Activated naive CD4-positive, alpha-beta T cell treated with Interleukin-2 at 50 U/mL for 16 hours (primary cell): ENCODE measurements at places on chromosomes 6 and 20.

GRCh38 chr6:88566746-88567534 lies 396.5 kb downstream of the RNGTT start:
- DNase-seq: no peak

- DNase-seq: no peak
These were observed 13.3 kb downstream of the APMAP start for GRCh38 chr20:24979036-24979960.

GRCh38 chr20:10619427-10619826 lies 54.4 kb downstream of the JAG1 start:
- DNase-seq: no peak

DNA sequence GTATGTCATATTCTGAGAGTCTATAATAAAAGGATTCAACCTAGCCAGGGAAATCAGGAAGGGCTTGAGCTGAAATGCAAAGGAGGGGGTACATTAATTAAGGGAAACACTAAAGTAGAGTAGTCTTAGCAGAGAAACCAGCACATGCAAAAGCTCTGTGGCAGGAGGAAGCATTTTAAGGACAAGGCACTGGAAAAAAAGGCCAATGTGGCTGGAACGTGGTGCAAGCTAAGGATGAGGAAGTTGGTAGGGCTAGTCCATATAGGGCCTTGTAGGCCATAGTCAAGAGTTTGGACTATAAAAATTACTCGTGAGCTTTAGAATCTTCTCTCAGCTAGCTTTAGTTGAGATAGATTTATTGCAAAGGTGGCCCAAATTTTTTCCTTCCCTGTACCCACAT lies 75.2 kb upstream of the TOP1 start:
- DNase-seq: no peak

DNA sequence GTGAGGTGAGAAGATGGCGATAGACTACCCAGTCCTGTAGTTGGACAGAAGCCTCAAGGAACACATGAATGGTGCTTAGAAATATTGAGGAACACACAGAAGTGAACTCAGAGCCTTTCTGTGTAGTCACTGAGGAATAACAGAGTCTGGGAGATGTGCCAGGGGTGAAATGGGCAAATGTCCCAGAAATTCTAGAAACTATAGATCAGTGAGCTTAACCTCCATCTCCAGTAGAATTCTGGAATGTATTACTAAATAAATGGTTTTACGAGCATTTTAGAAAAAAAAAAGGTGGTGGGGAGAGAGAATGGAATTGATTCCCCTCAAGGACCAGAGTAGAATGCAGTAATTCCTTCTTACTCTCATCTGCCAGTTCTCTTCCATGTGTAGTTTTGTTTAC lies 380.0 kb downstream of the LMBRD1 start:
- no peak for DNase-seq

DNA sequence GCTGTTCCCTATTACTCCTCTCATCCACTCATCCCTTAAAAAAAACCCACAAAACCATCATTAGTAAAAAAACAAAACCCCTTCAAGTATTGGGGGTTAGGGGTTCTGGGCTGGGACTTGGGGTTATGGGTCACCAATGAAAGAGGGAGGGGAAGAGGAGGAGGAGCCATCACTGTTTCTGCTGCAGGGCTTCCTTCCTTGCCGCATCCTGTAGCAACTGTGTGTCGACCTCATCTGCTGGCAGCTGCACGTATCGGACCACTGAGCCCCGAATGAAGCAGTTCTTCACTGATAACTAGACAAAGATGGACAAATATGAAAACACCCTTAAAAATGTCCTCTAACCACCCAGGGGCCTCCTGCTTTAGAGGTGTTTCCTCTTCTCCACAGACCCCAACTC lies 2.0 kb upstream of the VARS1 start:
- peak; percentile 16 for DNase-seq
